Endothelial cell of coronary artery (primary cell): ENCODE measurements at places on chromosomes 3 and 15. TPM values are rescaled to one million over a fixed set of nuclear protein-coding genes. Genes with fewer than 3 reads are reported as not detected.

Gene C3orf52
- 3.8 and 4.2 TPM in 2 replicates for total RNA-seq

Gene CCNL1
- 94.4 and 126 TPM in 2 replicates for total RNA-seq

Gene RNU5B-1
- not detected in 2 replicates for total RNA-seq

Gene TMC3
- total RNA-seq = not detected in 2 replicates

Gene TMCO5A
- total RNA-seq = not detected in 2 replicates

Gene PAK6
- not detected in 2 replicates for total RNA-seq

Gene SLC22A14
- total RNA-seq = 0.09 TPM in 2 replicates

Gene AADACL2
- not detected in 2 replicates for total RNA-seq

Gene GOLGA8J
- total RNA-seq = 0.09 TPM in 1 of 2 replicates, not detected in the other

Gene GPR87
- total RNA-seq = 0.09 TPM in 2 replicates

Gene MYRIP
- 5.5 and 8.3 TPM in 2 replicates for total RNA-seq

Gene CTDSPL2
- total RNA-seq = 74.3 and 82.2 TPM in 2 replicates

Gene SMAD3
- total RNA-seq = 27.3 and 45.7 TPM in 2 replicates
